Left ventricle myocardium inferior (tissue), 1 donor: ENCODE measurements at places on chromosomes 4 and X. TPM values are rescaled to one million over a fixed set of nuclear protein-coding genes. Genes with fewer than 3 reads are reported as not detected.
A peak's percentile ranks its signal among the peaks of the same experiment; 100 is the strongest.

- H3K27ac ChIP-seq = no peak overlapping the region
- H3K4me3 ChIP-seq = no peak overlapping the region
Observed at GRCh38 chr4:77903186-77903585, 40.6 kb downstream of the MRPL1 start.

DNA sequence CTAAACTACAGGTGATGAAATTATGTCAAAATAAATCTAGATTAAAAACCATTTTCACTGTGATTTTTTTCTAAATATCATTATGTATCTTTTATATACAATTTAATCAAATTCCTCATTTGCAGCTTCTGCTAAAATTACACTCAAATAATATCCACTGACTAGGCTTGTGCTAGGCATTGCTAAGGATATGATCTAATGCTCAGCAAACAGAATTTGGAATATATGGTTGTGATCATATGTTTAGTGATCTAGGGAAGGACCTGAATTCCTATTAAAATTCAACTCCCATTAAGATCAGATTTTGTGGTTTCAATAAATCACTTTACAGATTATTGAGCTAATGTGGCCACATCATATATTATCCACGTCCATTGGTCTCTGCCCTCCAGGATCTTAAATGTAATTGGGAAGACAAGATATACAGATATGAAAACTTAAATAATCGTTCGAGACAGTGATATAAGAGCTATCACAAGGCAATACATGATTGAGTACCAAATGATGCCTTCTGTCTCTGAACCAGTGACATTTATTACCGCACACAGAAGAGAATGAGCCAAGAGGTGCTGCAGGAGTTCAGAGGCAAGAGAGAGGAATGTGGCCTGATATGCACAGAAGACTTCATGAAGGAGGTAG lies 206.0 kb upstream of the RPS6KA3 start:
- no peak overlapping the region for H3K27ac ChIP-seq
- DNase-seq = no peak
- no peak overlapping the region for H3K4me3 ChIP-seq

- no peaks in the 10 kb centered on the region for H3K36me3 ChIP-seq
- H3K27ac ChIP-seq = no peak overlapping the region
- no peak overlapping the region for H3K4me3 ChIP-seq
- no peak for DNase-seq
- no peaks in the 10 kb centered on the region for H3K27me3 ChIP-seq
- no peaks in the 10 kb centered on the region for H3K4me1 ChIP-seq
Observed at GRCh38 chr4:44996276-44996845, 270.0 kb upstream of the GNPDA2 start.

DNA sequence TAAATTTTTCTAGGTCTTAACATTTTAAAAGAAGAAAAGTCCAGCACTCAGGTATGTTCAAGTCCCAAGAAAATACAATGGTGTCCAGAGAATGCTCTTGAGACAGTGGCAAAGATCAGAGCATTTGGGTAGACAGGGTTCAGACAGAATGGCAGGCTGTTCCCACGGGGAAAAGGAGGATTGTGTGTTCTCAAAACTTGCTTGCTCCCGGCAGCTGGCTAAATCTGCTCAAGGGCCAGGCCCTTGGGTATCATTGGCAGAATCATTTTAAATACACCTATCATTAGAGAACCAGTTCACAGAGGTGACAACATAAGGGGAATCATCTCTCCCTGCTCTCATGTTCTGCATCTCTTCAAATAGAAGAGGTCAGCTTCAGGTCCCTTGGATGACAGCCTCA lies 456.3 kb downstream of the DTHD1 start:
- H3K27ac ChIP-seq = no peak overlapping the region
- no peak overlapping the region for H3K4me3 ChIP-seq
- no peaks in the 10 kb centered on the region for H3K4me1 ChIP-seq
- no peaks in the 10 kb centered on the region for H3K27me3 ChIP-seq
- no peaks in the 10 kb centered on the region for H3K36me3 ChIP-seq

GRCh38 chr4:138522366-138522765 lies 280.2 kb upstream of the SLC7A11 start:
- no peaks in the 10 kb centered on the region for H3K36me3 ChIP-seq
- no peaks in the 10 kb centered on the region for H3K4me1 ChIP-seq
- no peak for DNase-seq
- H3K4me3 ChIP-seq = no peak overlapping the region
- no peaks in the 10 kb centered on the region for H3K27me3 ChIP-seq
- no peak overlapping the region for H3K27ac ChIP-seq

GRCh38 chrX:115616943-115617563 lies 56.1 kb downstream of the PLS3 start:
- peak overlapping the region; percentile 51 for H3K4me3 ChIP-seq
- H3K27ac ChIP-seq = peak overlapping the region; percentile 87
- DNase-seq = no peak
- H3K36me3 ChIP-seq = no peaks in the 10 kb centered on the region
- no peaks in the 10 kb centered on the region for H3K27me3 ChIP-seq
- peaks cover 72% of the 10 kb centered on the region for H3K4me1 ChIP-seq

GRCh38 chrX:132631579-132632232 lies 142.9 kb upstream of the MBNL3 start:
- H3K27me3 ChIP-seq = no peaks in the 10 kb centered on the region
- no peak overlapping the region for H3K27ac ChIP-seq
- no peak for DNase-seq
- H3K4me1 ChIP-seq = no peaks in the 10 kb centered on the region
- no peak overlapping the region for H3K4me3 ChIP-seq

DNA sequence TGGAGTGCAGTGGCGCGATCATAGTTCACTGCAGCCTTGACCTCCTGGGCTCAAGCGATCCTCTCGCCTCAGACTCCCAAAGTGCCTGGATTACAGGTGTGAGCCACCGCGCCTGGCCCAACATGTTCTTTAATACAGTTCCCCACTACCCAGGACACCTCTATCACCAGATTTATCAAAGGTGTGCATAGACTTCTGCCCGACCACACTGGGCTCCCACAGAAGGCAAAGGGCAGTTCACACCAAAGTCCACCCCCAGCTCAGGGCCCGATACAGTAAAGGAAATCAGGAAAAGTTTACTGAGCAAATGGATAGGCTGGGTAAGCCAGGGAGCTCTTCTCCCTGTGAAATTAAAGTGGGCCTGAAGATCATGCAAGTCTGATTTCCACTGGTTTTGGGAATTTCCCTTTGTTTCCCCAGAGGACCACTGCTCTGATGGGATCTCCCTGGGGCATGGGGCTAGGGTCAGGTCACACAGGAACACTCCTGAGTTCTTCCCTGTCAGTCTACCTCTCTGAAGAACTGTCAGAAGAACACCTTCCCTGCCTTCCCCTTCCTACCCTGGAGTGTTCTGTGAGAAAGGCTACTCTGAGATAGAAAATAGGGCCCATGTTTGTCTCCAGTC lies 17.7 kb upstream of the PIM2 start:
- no peak overlapping the region for H3K4me3 ChIP-seq
- H3K27me3 ChIP-seq = no peaks in the 10 kb centered on the region
- H3K27ac ChIP-seq = peak overlapping the region; percentile 33

- no peak overlapping the region for H3K27ac ChIP-seq
- H3K4me1 ChIP-seq = no peaks in the 10 kb centered on the region
- no peak overlapping the region for H3K4me3 ChIP-seq
- DNase-seq = no peak
Observed at GRCh38 chr4:84032372-84032771, 466.7 kb downstream of the NKX6-1 start.

DNA sequence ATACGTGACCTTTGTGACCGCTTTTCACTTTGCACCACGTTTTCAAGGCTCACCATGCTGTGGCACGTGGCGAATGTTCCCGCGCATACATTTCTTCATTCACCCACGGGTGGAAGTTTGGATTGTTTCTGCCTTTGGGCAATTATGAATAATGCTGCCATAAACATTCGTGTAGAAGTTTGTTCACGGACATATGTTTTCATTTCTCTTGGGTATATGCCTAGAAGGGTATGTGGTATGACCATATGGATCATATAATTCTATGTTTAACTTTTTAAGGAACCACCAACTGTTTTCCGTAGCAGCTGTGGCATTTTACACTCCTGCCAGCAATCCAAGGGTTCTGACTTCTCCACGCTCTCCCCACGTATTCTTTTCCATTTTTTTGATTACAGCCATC lies 60.9 kb upstream of the MXD4 start:
- DNase-seq = no peak
- no peaks in the 10 kb centered on the region for H3K27me3 ChIP-seq
- H3K4me3 ChIP-seq = no peak overlapping the region
- no peaks in the 10 kb centered on the region for H3K4me1 ChIP-seq
- peaks cover 9% of the 10 kb centered on the region for H3K36me3 ChIP-seq

DNA sequence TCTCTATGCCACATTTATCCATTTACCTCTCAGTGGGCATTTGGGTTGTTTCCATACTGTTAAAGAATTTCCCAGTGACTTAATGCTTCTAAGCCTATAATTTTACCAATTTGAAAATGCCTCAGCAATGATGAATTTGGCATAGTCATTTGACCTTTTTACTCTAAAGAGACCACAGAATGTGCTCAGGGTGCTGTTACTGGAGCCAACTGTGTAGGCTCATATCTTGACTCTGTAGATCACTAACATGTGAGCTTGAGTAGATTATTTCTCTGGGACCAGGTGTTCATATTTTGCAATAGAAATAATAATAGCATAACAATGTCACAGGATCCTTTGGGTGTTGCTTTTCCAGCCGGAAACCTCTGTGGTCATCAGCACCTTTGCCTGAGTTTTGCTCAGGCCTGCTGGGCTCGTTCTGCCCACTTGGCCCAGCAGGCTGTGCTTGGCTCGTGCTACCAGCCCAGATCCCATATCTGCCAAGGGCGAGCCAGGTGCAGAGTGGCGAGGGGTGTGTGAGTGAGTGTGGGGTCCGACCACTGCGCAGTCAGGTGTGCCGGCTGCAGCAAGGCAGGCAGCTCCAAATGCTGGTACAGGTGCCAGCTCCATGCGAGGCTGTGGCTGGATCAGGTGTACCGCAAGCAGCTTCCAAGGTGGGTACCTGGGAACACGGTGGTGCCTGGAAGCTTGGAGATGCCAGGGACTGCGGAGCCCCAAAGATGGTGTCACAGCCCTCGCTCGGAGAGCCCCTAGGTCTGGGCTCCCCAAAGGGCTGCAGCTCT lies 70.6 kb upstream of the ANK2 start:
- no peak overlapping the region for H3K4me3 ChIP-seq
- peaks cover 8% of the 10 kb centered on the region for H3K4me1 ChIP-seq
- H3K27me3 ChIP-seq = no peaks in the 10 kb centered on the region
- DNase-seq = no peak
- peaks cover 5% of the 10 kb centered on the region for H3K36me3 ChIP-seq

GRCh38 chr4:38136604-38137003 lies 176.4 kb downstream of the PTTG2 start:
- no peak for DNase-seq
- peaks cover 27% of the 10 kb centered on the region for H3K4me1 ChIP-seq
- peaks cover 74% of the 10 kb centered on the region for H3K36me3 ChIP-seq
- no peak overlapping the region for H3K27ac ChIP-seq
- no peak overlapping the region for H3K4me3 ChIP-seq

GRCh38 chrX:64842492-64842891 lies 133.8 kb downstream of the ZC4H2 start:
- H3K4me1 ChIP-seq = no peaks in the 10 kb centered on the region
- no peaks in the 10 kb centered on the region for H3K36me3 ChIP-seq
- H3K27ac ChIP-seq = no peak overlapping the region
- no peak overlapping the region for H3K4me3 ChIP-seq
- DNase-seq = no peak
- H3K27me3 ChIP-seq = no peaks in the 10 kb centered on the region

Gene MAGEC2
- total RNA-seq = not detected

Gene EIF4E
- total RNA-seq = 56.1 TPM

Gene AWAT1
- total RNA-seq = not detected

Gene PNMA6F
- not detected for total RNA-seq

Gene FAM53A
- total RNA-seq = 0.71 TPM

Gene PDCL2
- not detected for total RNA-seq

Gene SPANXB1
- total RNA-seq = not detected

Gene PRR32
- not detected for total RNA-seq
